ENCODE measurements at places on chromosomes 3 and 15.

DNA sequence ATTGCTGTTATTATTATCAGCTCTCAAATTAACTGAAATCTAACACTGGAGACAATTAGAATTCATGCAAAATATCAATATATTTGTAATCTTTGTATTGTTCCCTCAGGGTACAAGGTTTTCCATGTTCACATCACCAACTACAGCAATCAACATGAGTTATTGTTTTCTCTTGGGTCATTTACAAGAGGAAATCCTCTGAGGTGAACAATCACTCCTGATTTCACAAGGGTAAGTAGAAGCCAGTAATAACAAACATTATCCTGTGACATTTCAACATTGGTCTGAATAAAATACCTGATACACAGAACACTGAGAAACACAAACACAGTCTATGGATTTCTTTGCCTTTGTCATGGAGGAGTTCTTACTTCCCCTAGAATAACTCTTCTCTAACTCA lies 174.0 kb downstream of the SUCNR1 start:
- no peak for DNase-seq

- DNase-seq = no peak
Observed at GRCh38 chr3:68648494-68648893, 283.9 kb downstream of the TAFA4 start.

DNA sequence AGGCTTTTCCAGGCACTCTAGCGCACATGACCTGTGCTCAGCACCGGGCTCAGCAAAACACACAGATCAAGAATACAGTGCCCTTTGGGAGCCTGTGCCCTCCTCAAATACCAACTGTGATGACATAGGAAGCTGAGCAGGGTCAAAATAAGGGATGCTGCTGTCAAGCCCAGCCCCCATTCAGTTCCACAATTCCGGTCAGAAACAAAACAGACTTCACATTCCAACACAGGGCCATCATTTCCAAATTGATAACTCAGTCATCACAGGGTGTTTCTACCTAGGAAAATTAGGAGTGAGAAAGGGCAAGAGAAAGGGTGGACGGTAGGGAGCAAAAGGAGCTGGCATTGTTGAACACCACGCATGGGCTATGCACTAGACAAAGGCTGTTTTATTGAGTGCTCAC lies 158.4 kb upstream of the CCDC54 start:
- DNase-seq = no peak

GRCh38 chr15:81152339-81152738 lies 18.3 kb downstream of the CFAP161 start:
- DNase-seq = no peak

GRCh38 chr3:29128001-29128400 lies 152.9 kb upstream of the RBMS3 start:
- no peak for DNase-seq

- peak; percentile 63 for DNase-seq
Observed at GRCh38 chr15:64622410-64623260, 152.8 kb downstream of the RBPMS2 start.

- no peak for DNase-seq
Observed at GRCh38 chr15:55518641-55519040, 10.6 kb upstream of the DNAAF4 start.

DNA sequence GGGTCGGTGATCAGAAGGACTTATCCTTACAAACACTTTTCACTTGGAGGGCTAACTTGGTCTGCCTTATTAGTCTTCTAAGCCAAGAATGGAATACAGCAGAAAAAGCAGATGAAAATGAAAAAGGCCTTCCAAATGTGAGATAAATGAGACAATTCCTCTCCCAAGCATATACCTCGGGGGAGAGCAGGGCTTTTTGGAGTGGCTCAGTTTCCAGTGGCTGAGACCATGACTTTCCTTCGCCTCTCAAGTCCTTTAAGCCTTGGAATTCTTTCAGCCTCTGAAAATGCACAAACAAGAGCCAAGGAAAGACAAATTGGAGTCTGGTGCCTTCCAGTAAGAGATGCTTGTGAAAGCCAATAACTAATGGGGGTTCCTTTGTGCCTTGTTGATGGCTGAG lies 130.9 kb downstream of the DTWD1 start:
- DNase-seq = no peak

DNA sequence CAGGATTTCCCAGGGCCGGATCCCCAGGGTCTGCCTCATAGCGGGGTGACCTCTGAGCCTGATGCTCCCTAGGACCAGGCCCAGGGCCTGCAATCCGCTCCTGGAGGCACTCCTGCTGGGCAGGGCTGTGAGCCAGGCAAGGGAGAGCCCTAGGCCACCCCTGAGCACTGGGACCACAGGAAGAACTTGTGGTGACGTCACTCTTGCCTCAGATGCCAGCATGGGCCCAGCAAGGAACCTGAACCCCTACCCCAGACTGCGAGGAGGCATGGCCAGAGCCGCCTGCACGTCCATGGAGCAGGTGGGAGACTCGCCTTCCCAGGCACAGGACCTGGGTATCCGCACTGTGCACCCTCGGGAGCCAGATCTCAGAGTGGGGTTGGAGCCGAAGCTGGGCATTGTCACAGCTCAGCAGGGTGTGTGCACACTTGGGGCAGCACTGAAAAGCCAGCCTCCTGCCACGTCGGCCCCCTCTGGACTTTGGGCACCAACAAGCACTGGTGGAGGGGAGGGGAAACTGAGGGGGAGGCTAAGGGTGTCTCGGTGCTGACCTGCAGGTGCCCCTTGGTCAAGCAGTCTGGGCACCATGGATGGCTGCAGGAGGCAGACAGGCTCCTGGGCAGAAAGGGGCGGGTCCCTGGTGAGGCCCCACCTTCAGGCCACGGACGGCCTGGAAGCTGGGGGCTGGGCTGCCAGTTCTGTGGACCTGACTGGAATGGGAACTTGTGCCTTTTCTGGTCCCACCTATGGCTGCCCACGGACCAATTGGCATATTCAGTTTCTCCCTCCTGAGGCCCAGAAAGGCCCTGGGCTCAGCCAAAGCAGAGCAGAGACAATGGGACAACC lies 49.3 kb downstream of the SLC6A20 start:
- no peak for DNase-seq

DNA sequence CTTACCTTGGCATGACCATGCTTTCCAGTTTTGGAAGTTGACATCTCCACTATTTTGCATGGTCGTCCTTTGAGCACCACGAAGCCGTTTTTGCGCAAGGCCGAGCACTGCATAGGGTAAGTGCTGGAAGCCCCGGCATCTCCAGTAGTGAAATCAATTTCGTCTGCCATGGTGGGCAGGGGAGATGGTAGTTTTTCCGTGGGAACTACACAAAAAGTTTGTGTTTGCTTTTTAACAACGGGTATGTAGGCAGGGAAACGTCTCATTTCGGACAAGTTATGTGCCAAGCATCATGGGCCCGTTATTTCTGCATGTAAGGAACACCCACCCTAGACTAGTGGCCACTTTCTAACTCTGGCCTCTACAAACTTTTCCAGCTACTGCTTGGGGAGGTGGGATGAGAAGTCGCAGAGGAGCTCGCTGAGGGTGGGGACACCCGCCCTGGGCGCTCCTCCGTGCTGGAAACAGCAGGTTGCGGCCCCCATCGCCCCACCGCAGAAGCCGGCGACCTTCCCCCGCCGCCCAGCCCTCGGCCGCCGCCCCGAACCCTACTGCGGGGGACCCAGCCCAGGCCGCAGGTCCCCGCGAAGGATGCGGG lies 701 bp downstream of the EIF5A2 start:
- DNase-seq = no peak

DNA sequence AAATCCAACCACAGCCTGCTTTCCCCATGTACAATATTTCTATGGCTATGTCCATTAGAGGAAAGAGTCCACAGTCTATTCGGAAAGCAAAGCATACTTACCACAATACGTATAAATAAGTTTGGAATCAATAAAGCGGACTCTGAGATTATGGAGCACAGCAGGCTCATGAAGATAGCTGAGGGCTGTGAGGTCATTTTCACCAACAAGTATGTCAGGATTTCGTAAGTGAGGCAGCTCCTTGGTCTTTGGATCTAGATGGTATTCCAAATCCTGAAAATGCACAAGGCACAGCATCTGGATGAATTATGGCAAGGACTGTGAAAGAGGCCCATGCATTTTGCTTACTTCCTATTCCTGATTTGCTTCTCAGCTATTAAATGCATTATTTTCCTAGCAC lies 100.4 kb downstream of the MYO5A start:
- no peak for DNase-seq

- DNase-seq = no peak
Observed at GRCh38 chr15:58862326-58862725, 71.2 kb downstream of the SLTM start.

- DNase-seq = no peak
Observed at GRCh38 chr3:98796334-98796733, 33.2 kb downstream of the ST3GAL6 start.

GRCh38 chr15:55353025-55353424 lies 34.0 kb downstream of the PIGB start:
- DNase-seq = no peak

DNA sequence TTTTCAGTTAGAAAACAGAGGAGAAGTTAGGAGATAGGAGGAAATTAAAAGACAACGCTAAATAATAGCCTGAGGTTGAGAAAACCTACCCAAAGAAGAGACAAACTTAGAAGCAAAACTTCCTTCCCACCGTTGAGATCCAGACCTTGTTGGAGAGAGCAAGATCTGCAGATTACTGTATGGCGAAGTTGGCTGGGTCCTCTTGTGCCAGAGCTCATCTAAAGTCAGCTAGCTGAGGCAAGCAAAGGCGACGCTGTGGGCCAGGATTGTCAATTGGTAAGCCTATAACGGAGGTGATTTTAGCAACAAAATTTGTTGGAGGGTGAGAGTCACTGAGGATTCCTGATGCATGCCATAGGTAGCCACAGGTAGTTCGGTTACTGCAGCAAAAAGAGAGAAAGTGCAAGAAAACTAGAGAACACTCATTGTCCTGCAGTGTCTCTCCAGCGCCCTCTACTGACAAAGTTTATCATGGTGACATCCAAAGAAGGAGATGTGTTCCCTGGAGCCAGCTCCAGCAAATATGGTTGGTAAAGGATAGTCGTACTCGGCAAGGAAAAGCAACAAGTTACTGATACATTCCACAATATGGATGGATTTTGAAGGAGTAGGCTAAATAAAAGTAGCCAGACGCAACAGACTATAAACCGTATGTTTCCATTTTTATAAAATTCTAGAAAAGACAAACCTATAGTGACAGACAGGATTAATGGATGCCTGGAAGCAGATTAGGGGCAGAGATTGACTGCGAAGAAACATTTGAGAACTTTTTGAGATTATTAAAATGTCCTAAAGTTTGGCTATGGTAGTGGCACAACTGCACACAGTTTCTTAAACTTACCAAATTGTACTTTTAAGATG lies 9.8 kb upstream of the OR5K4 start:
- DNase-seq = peak; percentile 34

DNA sequence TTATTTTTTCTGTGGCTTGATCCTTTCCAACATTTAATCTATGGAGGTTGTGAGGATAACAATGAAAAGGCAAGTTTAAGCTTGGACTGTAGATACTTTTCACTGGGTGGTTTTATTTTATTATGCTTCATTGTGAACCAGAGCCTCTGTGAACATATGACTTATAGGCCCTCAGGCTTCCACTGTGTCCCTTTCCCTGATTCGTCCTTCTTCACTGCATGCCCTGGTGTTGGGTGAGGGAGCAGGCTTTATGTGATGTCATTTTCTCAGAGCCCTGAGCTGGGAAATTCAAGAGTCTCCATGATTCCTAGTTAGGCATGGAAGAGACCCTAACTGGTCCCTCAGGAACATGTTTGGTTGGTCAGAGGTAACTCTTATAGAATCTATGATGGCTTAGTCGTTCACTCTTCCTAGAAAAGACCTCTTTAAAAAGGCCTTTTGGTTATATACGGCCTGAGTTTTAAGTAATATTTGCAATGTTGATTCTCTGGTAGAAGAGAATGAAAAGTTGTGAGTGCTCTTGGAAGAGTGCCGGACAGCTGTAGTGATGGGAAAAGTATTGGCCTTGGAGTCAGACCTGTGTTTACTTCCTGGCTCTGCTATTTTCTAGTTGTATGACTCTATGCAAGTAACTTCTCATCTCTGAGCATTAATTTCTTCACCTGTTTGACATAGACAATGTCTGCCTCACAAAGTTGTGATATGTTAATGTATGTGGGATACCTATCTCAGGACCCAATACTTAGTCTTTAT lies 168.4 kb downstream of the LPP start:
- DNase-seq = no peak

GRCh38 chr3:38141952-38142273 lies 3.5 kb downstream of the MYD88 start:
- DNase-seq = no peak

DNA sequence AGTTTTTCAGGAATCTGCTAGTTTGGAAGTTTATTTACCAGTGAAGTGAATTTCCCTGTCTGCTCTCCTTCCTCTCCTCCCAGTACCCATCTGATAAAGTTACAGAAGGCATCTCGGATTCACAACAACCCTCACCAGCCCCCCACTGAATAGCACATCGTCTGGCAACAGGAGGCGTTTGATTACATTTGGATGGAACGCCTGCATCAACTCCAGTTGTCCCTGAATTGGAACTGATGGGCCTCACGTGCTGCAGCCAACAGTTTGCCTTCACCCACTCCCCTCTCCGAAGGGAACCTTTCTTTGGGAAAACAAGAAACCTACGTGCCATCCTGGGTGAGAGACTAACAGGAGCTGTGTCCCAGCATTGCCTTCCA lies 59.5 kb upstream of the BCL6 start:
- no peak for DNase-seq

GRCh38 chr3:11246663-11246970 lies 25.6 kb upstream of the ATG7 start:
- DNase-seq = no peak

DNA sequence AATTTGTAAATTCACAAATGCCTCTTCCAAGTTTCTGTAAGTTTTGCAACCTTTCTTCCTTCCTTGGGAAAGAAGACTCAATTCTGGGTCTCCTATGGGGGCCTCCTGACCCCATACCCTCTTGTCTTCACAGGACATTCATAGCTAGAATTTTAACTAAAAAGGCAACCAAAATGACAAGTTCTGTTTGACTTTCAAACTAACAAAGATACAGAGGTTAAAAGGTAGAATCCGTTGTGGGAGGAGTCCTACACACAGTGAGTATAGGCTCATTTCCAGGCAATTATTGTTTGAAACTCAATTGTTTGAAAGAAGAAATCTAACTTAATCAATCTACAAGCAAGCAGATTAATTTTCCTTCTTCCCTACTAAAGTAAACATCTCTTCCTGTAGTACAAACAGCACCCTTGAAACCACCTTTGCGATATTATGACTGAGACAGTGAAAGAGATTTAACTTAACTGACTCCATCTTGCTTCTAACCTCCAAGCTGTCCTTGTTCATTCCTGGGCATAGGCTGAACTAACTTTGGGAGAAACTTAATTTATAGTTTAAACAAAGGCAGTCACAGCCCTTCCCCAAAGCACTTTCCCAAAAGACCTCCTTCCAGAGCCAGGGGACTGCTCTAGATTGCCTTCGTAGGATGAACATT lies 14.4 kb upstream of the TNFSF10 start:
- DNase-seq = no peak

GRCh38 chr3:20105513-20106280 lies 65.5 kb downstream of the KAT2B start:
- DNase-seq = no peak

Data from activated CD4-positive, alpha-beta memory T cell treated with anti-CD3 and anti-CD28 coated beads for 36 hours (primary cell).